ENCODE measurements at places on chromosomes 1 and 21.

GRCh38 chr21:44508711-44509445 is 31.1 kb downstream of the KRTAP10-1 start:
- no peak for DNase-seq

- DNase-seq, result no peak
These were observed 78.0 kb downstream of the SSBP3 start for GRCh38 chr1:54328066-54328636.

GRCh38 chr1:33322870-33323585 is 2.1 kb upstream of the A3GALT2 start:
- DNase-seq, result no peak

DNA sequence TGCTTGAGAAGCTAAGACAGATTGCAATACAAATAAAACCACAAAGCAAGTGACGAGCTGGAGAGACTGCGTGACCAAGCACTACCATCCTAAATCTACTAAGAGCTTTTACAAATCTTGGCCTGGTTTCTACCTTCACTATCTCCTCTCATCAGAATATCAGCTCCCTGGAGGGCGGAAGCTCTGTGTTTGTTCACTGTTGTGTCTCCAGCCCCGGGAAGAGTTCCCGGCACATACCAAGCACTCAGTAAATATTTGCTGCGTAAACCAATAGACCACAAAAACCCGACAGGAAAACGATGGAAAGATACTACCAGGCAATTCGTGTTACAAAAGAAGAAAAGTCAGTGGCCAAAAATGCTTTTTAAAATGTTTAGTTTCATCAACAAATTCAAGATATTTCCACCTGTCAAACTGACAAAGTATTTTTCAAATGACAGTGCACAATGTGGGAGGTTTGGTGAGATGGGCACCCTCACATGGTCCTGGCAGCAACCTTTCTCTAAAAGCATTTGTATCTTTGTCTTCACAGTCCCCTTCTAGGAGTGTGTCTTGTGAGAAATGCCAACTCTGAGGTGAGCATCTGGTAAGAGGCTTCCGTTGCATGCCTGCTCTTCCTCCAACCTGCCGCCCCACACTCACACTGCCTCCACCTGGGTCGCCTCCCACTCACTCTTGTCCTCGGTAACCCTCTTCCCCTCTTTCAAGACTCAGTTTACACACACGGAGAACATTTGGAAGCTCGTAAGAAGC is 34.7 kb downstream of the SLC1A7 start:
- DNase-seq, result no peak

DNA sequence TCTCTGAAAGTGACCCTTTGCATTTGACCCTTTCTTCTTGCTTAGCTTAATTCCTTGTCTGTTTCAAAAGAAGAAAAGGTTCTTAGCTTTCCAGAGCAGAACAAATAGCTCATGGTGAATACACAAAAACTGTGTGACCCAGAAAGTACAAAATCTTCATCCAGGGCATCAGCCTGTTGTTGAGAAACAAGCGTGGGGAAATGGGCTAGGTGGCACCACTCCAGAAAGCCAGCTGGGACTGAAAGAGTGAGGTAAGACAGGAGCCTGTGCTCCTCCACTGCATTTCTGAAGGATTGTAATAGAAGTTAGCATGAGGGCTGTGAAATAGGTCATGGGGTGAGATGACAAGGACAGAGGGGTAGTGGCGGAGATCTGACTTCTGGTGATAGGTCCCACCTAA is 45.8 kb downstream of the CYP2J2 start:
- no peak for DNase-seq

DNA sequence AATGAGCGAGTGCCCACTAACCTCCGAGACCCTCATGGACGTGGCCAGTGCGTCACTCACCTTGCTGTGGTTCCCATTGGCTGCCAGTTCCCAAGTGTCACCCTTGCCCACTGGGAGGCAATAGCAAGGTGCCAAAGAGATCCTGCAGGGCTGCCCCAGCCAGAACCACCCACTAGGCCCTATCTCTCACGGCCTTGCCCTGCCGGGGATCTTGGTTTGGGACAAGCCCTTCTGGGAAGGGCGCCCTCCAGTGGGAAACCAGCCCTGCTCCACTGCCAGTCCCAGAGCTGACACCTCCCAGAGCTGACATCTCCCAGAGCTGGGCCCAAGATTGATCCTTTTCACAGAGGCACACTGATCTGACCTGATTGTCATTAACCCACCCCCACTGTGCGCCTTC is 2.1 kb upstream of the SELENON start:
- DNase-seq, result no peak

DNA sequence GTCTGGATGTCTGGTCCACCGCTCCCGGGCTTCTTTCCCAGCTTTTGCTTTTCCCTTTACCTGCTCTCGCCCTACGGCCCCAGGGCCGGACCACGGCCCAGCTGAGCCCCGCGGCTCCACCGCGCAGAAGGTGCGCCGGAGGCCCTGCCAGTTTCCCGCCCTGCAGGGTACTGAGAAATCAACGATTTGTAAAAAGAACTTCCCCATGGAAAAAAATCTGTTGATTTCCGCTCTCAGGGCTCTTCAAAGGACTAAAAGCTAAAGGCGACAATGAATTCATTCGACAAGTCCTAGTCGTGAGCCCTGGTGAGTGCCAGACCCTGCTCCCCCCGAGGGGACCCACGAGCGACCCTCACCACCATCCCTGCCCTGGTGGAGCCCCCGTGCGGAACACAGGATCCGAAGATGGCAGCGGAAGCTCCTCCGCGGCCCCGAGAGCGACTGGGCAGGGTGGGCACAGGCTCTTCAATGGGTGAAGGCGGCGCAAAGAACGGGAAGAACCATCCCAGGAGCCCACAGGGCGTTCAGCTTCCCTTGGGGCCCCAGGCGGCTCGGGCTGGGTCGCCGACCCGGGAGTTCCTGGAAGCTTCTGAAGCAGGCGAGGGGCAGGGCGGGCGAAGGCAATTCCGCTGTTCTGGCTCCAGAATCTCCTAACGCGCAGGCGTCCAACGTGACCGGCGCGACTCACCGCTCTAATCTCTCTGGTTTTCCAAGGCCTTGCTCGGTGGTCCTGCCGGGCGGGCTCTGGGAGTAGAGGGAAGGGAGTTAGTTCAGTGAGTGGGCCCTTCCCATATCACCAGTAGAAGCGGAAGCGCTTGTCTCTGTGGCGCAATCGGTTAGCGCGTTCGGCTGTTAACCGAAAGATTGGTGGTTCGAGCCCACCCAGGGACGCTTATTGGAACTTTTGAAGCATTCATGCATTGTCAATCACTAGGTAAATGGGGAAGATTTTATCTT is 6.6 kb upstream of the RNU1-2 start:
- peak; percentile 96 for DNase-seq

DNA sequence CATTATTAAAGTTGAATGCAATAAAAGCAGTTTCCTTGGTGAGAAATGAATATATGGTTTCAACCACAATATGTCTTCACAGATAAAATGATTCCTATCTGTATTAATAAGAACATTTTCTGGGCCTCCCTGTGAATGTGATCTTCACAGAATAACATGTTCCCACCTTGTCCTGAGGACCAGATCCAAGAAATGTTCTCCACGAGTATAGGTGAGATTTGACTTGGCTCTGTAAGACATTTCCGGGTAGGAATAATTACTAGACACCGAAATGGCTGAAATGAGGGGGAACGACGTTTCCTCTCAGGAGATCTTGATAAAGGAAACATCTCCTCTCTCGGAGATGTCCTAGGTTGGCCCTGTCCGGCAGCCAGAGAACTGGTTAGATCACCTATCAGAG is 61.4 kb downstream of the CLIC6 start:
- no peak for DNase-seq

DNA sequence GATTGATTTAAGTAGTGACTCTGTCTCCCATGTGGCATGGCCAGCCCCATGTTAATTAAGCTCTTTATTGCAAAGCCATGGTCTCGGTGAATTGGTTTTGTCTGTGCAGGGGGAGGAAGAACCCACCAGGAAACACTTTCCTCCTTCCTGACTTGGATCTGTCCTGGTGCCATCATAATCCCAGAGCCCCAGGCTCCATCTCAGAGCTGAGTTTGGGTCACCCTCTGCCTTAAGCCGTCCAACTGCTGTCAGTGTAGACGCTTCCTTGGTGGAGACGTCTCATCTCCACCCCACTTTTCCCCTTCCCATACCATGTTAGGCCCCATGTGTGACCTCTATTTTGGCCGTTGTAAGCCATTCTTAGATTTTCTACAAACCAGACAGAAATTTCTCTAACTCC is 36.0 kb upstream of the COL6A2 start:
- DNase-seq, result no peak

DNA sequence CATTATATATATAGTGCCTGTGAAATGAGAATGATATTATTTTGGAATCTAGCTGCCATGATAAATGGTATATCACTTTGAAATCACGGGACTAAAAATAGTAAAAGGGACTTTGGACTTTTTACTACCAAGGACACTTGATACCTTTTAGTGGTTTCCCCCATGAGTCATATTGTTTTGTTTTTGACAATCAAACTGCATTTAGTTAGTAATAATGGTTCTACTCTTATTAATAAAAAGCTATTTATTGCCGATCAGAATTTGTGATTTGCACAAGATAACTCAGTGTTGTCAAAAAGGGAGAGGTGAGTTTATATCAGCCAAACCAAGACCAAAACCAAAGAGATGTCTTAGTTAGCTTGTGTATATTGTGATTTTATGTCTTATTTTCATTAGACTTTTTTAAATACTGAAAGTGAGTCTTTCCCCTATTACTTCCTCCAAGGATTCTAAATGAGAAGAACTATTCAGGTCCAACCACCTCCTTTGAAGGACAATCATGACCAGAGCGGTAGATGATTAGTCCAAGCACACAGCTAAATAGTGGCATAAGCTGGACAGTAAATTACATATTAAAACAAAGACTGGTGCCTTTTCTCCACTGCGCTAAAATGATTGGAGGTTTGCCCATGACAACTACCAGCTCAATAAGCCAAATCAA is 281.7 kb upstream of the ESRRG start:
- DNase-seq, result no peak

- no peak for DNase-seq
These were observed 62.2 kb downstream of the PSMG1 start for GRCh38 chr21:39120876-39121599.

DNA sequence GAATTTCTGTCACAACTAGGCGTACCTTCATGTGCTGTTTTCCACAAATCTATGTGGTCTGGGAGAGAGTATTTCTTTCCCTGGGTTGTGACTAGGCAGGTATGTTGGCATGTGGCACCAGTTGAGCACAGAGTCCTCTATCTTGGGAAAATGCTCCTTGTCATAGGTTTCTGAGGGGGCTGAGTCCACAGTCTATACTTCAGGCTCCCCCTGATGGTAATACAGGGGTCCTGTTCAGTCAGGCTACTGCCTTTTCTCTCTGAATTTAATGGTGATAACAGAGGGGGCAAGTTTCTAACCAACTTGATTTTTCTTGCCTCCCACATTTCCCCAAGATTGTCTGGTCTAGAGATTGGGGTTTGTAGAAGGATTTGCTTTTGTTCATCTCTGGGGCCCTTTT is 35.8 kb downstream of the VANGL1 start:
- no peak for DNase-seq

- DNase-seq, result no peak
These were observed 12.2 kb downstream of the UTP25 start for GRCh38 chr1:209839875-209840546.

DNA sequence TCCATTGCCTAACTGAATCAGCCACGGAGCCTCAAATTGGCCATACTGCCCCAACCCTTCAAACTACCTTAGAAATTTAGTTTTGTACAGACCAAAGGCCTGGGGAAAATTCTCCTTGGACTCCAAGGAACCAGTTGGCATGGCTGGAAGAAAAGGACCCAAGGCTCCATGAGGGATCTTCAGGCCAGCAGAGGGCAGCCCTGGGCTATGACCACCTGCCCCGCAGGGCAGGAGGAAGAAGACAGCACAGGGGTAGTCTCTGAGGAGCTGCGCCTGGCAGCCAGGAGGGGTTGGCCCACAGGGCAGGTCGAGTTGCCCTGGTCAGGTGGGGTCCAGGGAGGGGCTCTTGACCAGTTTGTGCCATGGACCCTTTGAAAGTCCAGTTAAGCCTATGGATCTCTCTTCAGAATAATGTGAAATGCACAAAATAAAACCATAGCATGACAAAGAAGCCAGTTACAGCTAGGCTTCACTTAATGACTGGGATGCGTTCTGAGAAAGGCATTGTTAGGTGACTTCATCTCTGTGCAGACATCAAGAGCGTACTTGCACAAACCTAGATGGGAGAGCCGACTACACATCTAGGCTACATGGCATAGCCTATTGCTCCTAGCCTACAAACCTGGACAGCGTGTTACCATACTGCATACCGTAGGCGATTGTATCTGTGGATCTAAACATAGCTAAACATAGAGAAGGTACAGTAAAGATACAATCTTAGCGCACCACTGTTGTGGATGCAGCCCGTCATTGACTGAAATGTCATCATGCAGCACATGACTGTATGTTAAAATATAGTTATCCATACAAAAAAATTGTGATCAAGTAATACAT is 26.1 kb downstream of the CACNA1S start:
- DNase-seq, result no peak

GRCh38 chr1:28775121-28775942 is 36.6 kb upstream of the OPRD1 start:
- DNase-seq, result peak; percentile 62

DNA sequence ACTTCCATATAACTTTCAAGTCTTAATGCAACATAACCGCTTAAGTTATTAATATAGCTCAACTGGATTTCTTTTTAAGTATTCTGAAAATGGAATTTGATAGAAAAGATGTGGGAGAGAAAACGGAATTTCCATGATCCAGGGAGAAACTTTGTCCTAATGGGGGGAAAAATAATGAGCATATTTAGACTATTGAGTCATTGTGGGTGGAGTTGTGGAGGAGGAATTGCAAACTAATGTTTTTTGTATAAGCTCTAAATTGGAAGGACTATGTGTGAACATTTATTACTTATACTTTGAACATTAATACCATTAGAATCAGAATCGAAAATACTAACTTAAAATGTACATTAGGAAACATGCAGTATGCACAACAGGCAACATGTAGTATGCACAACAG is 159.9 kb upstream of the NEGR1 start:
- DNase-seq, result no peak

Measured in eye (tissue), 1 donor.